ENCODE measurements at places on chromosomes 3 and 15.

GRCh38 chr15:74127255-74127953 is 3.0 kb upstream of the ISLR2 start:
- DNase-seq: peak; percentile 88

DNA sequence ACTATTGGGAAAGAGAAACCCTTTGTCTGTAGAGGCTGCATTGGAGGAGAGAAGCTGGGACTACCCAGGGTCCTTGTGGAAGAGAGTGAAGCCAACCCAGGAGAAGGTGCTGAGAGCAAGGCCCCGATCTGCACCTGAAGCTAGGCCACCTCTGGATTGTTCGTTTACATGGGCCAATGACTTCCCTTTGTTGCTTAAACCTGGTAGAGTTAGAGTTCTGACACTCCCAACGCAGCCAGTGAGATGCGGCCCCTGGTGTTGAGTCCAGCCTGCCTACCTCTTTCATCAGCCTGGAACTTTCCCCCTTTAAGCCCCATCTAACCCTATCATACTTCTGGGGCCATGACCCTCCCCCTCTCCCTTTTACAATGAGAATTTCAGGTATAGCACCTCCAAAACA is 30.8 kb downstream of the CCDC13 start:
- DNase-seq: peak; percentile 26

DNA sequence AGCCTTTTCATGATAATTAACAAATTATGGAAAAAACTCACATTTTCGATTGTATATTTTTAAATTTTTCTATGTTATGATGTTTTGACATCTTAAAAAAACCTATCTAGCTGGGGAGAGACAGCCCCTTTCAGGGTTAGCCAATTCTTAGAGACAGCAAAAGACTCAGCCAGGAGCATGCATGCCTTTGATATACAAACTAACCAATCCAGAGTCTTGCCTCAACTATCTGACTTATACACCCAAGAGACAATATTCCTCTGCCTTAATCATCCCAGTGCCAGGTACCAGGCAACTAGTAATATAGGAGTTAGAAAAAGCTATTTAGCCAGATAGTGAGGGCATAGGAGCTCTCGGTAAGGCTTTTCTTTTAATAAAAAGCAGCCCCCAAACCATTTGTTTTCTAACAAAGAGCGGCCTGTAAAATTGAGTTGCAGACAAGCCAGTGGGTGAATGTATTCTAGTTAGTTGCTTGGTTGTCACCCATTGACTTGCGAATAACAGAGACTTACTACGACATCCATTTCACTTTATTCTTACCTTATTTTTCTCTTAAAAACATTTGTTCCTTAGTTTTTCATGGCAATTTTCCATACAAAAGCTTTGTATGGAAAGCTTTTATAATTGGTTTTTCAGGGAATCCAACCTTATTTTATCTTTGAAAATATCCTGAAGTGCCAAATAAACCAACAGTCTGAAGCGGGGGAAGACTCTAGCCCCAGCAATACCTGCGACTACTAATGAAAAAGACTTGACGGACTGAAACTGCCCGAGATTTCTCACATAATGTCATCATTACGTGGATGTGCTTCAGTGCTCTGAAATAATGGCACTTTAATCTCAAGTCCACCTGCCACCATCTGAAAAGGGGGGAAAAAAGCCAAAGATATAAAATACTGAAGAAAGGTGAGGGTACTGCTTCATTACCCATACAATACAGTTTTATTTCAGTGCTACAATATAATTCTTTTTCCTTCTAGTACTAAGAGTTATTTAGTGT is 64.6 kb upstream of the ATP2C1 start:
- no peak for DNase-seq

DNA sequence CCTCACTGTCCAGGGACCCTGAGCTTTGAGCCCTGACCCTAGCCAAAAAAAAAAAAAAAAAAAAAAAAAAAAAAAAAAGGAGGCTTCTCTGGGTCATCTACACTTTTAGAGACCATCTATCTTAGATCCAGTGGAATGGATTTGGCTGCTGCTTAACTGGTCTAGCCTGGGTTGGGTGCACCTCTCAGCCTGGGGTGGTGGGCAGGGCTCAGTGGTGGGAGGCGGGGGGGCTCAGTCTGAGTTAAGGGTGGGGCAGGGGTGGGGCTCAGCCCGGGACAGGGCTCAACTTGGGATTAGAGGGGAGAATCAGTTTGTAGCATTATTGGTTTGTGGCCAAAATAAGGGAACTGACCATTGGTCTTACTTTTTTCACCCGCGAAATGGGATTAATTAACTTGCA is 139.2 kb downstream of the TPRA1 start:
- no peak for DNase-seq

- peak; percentile 42 for DNase-seq
Observed at GRCh38 chr3:46609212-46609721, 3.1 kb upstream of the FAM240A start.

DNA sequence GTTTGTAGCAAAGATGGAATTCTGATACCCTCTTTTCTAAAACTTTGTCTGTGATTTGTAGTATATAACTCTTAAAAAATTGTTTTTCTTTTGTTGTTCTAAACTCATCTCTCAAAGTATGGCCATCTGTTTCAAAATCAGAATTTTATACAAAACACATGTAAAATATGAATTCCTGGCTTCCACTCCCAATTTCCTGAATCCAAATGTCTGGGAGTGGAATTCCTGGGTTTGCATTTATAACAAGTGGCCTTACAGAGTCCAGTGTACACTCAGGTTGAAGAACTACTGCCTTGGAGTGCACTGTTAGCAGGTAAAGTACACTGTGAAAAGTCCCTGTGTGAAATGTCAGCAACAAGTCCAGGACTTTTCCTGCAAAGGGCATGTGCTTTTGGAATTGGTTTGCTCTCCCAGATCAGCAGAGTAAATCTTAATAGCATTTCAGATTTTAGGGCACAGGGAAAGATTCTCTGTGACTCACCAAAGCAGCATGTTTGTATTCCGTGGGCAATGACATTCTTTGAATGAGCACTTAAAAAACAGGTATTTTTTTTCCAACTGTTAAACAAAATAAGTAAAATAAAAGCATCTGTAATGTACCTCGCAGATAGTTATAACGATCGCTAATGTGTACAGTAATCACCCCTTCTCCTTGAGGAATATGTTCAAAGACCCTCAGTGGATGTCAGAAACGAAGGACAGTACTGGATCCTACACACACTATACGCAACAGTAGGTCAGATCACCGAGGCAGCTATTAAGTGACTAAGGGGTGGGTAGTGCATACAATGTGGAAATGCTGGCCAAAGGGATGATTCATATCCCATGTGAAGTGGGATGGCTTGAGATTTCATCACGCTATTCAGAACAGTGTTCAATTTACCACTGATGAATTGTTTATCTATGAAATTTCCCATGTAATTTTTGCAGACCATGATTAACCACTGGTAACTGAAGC is 2.0 kb upstream of the CLDN16 start:
- DNase-seq: no peak

All from left lobe of liver (tissue), 2 donors.